ENCODE measurements at places on chromosomes 1 and 21.

DNA sequence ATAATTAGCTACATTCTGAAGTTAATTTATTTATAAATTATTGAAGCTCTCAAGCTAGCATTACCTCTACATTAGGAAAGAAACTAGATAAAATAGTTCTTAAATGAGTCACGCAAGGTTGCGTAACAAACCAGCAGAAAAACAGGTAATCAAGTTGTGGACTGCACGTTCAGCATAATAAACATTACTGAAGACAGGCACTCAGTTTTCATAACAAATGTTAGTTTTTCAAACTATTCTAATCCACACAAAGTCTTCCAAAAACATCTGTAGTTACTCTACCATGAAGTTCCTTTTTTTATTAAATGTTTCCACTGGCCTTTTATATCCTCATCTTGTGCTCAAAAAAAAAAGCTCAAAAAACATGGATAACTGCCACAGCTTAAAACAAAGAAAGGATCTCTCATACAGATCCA lies 1.3 kb downstream of the TOR1AIP2 start:
- DNase-seq, result no peak

DNA sequence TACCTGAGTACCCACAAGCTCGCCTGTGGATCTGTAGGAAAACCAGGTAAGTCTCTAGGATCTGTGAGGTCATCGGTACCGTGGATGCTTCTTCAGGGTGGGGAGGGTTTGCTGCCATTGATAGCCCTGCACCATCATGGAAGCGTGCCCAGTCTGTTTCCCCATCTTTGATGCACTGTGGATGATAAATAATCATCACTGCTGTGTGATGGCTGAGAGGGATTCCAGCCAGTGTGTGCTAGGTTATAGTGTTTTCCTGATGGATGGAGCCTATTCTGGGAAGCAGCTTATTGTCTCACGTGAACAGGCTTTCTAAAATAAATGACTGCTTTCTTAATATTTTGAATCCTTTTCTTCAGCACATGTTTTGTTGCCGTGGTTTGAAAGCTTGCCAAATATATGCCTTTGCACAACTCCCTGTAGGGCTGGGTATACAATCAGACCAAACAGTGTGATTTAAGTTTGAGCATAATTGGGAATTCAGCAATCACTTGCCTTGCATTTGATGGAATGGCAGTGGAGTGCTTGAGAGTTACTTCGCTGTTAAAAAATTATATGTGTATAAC lies 113.8 kb downstream of the CAMTA1 start:
- no peak for DNase-seq

GRCh38 chr1:167605576-167605975 lies 24.5 kb upstream of the RCSD1 start:
- DNase-seq, result no peak

DNA sequence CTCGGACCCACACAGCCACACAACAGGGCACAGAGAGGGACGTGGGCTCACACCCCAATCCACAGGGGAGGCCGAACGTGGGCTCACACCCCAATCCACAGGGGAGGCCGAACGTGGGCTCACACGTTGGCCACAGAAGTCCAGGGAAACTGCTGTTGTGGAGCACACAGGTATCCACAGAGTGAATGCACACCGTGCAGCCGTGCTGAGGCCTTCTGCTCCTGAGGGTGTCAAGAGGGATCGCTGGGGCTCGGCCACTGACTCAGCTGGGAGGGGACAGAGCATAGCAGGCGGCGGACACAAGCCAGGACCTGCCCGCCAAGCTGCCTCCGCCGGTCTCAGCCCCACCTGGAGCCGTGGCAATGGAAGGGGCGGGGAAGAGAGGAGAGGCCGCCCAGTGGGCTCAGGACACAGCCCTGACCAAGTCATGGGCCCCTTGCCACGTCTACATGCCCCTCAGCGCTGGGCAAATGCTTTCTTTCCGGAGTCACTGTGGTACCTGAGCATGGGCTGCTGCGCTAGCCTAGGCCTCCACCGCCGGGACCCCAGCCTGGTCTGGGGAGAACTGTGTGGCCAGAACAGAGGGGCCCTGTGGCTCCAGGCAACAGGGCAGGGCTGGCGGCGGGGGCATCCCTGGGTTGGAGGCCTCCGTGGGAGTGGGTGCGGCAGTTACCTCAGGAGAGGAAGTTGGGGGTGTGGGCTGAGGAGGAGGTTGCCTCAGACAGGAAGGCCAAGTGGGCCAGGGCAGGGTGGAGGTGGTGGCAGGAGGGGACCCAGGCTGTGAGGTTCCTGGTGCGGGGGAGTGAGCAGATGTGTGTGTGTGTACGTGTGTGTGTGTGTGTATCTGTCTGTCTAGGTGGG lies 1.2 kb downstream of the SYTL1 start:
- DNase-seq, result no peak

- peak; percentile 9 for DNase-seq
These were observed 8.7 kb downstream of the FGR start for GRCh38 chr1:27626031-27626935.

DNA sequence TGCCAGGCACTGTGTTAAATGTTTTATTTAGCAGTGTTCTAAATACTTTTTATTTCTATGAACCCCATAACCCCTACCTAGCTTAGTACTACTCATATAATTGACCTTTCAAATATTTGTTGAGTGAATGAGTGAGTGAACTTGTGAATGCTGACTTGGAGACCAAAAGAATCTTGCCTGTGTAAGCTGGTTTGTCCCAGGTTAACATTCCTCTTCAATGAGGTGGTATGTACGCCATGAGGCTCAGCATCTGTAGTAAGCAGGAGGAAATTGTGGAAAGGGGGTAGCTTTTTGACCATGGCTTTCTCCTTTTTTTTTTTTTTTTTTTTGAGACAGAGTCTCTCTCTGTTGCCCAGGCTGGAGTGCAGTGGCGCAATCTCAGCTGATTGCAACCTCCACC lies 14.6 kb downstream of the MED18 start:
- DNase-seq, result no peak

DNA sequence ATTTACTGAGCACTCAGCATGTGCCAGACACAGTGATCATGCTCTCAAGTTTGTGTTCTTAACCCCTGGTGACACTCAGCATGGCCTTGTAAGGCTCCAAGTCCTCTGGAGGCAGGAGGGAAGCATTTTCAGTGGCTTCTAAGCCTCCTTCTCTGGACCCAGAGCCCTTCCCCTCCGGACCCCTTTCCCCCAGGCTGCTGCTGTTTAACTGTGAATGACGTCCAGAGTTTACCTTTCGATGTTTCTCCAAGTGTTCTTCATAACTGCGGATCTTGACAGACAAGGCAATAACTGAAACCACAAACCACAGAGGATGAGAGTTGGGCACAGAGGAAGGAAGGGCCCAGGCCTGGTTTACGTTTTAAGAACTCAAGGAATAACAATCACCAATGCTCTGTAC lies 6.5 kb downstream of the MRPS15 start:
- DNase-seq, result no peak

DNA sequence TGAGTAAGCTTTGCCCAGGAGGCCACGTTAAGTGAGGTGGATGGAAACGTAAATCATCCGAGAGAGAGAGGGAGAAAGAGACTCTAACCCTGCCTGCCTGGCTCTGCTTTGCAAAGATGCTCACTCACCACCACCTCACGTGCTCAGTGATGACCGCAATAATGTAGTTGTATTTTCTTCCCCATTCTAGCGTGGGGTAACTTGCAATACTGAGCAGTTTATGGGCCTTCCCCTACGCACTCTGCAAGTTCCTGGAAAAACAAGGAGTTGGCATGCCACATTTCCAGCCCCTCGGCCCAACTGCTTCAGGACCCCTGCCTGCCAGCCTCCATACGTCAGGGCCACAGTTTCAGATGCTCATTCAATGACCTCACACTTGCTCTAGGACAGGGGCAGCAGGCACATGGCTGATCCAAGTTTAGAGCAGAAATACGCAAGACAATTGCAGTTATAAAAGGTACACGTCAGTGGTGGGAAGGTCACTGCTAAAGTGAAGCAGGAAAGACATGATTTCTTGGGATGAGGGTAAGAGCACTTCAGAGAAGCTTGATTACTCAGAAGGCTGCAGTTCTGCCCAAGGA lies 112.5 kb upstream of the RAB4A start:
- no peak for DNase-seq

DNA sequence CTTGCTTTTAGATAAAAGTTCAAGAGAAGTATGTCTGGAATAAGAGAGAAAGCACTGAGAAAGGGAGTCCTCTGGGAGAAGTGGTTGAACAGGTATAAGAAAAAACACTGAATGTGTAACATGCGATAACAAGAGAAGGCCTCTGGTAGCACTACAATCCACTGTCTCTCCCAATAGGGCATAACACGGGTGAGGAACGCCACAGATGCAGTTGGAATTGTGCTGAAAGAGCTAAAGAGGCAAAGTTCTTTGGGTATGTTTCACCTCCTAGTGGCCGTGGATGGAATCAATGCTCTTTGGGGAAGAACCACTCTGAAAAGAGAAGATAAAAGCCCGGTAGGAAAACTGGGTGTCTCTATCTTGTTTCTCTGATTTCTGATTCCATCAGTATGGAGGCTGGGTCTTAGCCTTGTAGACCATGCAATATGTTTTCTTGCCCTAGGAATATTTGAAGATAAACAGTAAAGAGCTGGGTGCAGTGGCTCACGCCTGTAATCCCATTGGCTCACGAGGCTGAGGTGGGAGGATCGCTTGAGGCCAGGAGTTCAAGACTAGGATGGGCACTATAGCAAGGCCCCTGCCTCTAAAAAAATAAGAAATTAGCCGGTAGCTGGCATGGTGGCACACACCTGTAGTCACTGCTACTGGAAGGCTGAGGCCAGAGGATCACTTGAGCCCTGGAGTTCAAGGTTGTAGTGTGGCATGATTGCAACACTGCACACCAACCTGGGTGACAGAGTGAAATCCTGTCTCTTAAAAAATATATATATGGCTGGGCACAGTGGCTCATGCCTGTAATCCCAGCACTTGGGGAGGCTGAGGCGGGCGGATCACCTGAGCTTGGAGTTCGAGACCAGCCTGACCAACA lies 40.4 kb downstream of the DAP3 start:
- DNase-seq, result peak; percentile 59

GRCh38 chr1:8752921-8753713 lies 64.3 kb downstream of the RERE start:
- no peak for DNase-seq

DNA sequence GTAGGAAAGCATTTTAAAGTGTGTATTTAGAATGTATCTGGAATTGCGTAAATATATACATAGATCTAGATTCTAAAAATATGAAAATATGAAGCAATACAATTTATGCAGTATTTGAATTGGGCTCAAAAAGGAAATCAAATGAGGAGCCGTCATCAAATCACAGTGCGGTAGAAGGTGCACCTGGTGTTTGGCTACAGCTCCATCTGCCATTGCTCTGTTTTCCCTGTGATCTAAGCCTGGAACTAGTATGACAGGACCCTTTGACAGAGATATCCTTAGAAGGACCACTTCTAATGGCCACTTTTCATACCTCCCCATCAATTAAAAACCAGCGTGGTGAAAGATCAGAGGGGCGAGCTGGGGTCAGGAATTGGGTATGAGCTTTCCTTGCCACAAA lies 202.6 kb downstream of the NFIA start:
- no peak for DNase-seq

DNA sequence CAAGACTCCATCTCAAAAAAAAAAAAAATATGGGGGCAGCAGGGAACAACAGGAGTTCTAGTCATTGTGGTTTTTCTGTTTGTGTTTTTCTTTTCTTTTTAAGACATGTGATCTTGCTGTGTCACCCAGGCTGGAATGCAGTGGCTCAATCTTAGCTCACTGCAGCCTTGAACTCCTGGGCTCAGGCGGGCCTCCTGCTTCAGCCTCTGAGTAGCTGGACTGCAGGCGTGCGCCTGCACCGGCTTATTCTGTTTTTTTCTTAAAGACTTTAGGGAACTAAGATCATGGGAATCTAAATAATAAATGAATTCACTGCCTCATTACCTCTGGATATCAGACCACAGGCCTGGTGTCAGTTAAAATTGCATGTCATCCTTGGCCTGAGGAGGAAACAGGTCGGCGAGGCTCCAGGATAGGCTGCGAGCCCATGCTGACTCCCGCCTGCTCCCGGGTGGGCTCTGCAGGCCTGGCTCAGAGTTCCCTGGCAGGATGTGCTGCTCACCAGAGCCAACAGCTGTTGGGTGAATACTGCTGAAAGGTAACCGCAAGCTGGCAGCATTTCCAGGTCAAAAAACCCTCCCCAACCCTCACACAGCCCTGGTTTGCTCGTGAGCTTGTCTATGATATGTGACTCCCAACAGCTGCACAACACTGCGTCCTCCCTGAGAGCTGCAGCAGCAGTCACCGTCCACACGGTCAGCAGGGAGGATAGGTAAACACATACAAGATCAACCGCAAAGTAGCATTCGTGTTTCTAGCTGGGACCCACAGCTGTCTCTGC lies 58.1 kb downstream of the SCCPDH start:
- DNase-seq, result no peak

- peak; percentile 33 for DNase-seq
These were observed 2.8 kb upstream of the ENAH start for GRCh38 chr1:225655509-225656258.

GRCh38 chr1:1901641-1902294 lies 10.9 kb upstream of the GNB1 start:
- no peak for DNase-seq

DNA sequence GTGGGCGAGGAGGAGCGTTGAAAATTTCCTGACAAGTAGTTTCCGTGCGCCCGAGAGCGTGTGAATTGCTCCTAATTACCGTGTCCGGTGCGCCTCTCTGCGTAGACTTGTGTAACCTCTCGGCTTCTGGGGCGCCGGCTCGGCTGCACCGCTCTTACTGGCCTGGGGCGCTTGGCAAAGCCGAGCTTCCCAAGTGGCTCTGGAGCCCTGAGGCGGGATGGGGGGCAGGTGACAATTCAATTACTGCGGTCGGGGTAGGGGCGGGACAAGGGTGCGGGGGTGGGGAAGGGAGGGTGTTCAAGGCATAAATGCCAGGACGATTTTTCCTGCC lies 392 bp upstream of the DMRTA2 start:
- no peak for DNase-seq

DNA sequence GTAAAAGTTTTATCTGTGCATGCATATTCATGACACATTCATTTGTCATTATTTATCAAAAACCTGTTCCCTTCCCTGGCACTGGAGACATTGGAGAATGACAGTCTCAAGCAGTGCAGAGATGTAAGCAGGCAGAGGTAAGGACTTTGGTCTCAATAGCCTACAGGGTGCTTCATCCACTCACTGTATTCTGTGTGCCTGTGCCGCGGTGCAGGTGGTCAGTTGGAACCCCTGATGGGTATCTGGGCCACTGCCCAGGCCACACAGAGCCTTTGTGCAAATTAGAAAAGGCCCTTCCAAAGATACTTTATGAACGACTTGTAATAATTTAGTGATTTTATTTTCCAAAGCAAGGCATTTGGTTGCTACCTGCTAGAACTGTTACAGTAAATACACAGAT lies 44.0 kb downstream of the CDC42 start:
- no peak for DNase-seq

- no peak for DNase-seq
These were observed 299.5 kb upstream of the FMN2 start for GRCh38 chr1:239792157-239792556.

DNA sequence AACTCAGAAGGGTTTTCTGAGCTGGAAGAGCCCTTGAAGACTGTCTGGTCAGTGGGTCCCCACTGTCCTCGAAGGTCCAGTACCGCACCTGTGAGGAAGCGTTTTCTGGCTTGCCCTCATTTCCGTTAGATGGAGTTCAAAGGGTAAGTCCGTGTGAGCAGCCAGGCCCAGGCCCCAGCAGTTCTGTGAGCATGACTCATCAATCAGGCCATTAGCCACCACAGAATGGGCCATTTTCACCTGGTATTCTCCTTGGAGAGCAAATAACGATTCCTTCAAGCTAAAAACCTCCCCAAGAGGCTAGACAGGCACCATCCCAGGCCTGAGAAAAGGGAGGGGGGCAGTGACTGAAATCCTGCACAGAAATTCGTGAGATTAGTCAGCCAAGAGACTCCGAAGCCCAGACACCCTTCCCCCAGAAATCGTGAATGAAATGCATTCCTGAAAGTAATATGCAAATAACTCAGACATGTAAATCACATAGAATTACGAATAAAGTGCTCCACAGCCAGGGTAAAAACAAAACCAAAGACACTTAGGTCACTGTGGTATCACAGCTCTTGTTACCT lies 66.0 kb downstream of the BCAR3 start:
- no peak for DNase-seq
